ENCODE measurements at places on chromosomes 5 and 9.

DNA sequence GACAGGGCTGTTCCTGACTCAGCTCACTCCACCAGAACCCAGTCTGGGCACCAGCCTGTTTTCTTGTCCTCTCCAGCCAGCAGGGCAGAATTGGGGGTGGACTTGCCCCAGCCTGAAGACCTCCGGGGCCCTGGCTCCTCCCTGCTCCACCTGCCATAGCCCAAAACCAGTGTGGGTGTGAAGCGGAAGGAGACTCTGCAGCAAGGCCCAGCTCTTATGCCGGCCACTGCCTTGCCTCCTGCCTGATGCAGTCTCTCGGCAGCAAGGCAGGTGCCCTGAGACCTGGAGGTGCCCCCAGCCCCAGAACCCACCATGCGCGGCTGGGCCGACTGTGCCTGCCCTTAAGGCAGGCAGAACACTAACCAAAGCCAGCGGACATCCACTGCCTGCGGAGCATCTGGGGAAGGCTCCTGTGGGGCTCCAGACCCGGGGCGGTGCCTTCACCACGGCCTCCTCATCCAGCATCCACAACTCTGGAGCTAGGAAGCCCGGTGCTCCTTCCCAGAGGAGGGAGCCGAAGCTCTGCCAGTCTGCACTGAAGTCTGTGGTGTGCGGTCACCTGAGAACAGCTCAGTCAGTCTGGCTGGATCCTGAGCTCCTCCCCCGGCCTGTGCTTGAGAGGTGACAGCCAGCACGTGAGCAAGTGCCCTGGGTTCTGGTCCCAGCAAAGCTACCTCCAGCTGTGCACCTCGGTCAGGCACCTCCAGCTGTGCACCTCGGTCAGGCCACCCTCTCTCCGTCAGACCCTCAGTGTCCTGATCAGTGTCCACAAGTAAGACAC lies 116.7 kb downstream of the ADAMTS2 start:
- DNase-seq: no peak

GRCh38 chr5:73039082-73039481 lies 81.3 kb upstream of the TMEM171 start:
- DNase-seq: no peak

DNA sequence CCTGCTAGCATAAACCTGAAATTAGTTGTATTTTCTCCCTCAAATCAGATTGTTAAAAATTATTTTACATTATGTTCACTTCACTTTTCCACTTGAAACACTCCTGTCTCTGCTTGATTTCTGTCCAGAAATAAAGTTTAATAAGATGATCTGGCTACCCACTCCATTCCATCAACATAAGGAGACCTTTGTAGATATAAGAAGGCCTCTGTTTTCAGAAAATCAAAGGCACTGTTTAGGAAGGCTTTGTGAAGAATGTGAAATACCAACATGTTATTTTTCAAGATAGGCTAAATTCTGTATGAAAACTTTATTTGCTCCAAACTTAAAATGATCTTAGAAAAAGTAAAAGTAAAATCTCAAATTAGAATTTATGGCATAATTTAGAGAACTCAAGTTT lies 15.1 kb downstream of the RHOBTB3 start:
- no peak for DNase-seq

GRCh38 chr5:51371052-51371451 lies 12.2 kb upstream of the ISL1 start:
- DNase-seq: no peak

- DNase-seq: no peak
Measured at GRCh38 chr5:143472576-143472975, 69.1 kb upstream of the NR3C1 start.

DNA sequence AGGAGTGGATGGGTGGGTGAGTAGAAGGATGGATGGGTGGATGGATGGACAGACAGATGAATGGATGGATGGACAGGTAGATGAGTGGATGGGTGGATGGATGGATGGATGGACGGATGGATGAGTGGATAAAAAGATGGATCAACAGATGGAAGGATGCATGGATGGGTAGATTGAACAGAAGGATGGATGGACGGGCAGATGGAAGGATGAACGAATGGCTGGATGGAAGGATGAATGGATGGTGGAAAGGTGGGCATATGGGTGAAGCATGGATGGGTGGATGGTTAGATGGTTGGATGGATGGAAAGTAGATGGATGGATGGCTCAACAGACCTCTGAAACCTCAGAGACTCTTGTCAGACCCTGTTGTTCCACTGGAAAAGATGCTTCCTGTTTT lies 10.1 kb downstream of the FLT4 start:
- DNase-seq: no peak

DNA sequence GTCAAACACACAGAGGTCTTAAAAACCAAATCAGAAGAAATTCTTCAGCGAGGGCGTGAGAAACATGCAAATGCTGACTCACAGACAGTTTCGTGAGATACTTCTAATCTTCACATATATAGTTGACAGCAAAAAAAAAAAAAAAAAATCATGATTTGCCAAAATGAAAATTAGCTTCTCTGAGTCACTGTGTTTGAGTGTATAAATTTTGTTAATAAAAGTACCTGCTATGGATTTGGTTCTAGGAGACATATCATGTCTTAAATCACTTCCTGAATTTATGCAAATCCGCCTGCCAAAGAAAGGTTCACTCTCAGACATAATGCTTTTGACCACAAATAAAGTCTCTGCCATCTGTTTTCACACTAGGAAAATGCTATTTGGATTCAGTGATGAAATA lies 114.3 kb downstream of the SLC1A3 start:
- no peak for DNase-seq

DNA sequence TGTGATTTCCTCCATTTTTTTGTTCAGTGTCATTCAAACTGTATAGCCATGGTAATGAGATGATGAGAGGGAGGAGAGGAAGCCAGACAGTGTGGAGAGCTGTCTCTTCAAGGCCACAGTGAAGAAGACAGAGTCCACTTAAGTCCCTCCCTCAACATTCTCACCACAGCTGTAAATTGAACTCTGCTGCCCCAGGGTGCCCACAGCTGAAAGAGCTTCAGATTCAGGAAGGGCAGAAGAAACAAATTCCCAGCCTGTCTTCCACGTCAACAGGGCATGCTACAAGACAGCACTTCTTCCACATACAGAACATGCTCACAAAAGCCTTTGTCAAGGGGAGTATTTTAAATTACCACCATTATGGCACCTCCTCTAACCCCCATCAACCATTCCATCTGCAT lies 100.4 kb downstream of the KLHL3 start:
- no peak for DNase-seq

GRCh38 chr5:131266370-131267060 lies 2.7 kb downstream of the CDC42SE2 start:
- no peak for DNase-seq

DNA sequence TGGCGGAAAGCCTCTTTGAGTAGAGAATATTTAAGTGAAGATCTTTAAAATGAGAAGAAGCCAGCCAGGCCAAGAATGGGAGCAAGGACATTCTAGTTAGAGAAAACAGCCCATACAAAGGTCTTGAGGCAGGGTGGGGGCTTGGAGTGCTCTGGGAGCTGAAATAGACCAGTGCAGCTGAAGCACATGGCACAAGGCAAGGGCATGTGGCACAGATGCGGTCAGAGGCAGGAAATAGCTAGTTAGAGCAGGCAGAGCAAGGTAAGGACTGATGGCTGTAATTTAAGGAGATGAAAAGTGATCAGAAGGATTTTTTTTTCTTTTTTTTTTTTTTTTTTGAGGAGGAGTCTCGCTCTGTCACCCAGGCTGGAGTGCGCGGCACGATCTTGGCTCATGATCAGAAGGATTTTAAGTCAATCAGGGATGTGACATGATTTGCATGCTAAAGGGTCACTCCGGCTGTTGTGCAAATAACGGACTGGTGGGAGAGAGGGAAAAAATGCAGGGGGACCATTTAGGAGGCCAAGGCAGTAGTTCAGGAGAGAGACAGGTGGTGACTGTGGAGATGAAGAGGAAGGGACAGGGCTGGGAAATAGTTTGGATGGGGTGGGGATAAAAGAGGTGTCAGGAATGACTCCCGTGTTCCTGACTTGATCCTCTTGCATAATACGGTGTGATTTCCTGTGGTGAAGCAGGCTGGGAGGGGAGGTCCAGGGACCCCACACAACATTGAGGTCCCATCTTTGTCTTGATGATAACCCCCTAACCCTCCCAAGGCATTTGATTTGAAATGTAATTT lies 207.6 kb downstream of the HSPA4 start:
- DNase-seq: no peak

- no peak for DNase-seq
Measured at GRCh38 chr5:175317872-175318271, 126.1 kb downstream of the DRD1 start.

DNA sequence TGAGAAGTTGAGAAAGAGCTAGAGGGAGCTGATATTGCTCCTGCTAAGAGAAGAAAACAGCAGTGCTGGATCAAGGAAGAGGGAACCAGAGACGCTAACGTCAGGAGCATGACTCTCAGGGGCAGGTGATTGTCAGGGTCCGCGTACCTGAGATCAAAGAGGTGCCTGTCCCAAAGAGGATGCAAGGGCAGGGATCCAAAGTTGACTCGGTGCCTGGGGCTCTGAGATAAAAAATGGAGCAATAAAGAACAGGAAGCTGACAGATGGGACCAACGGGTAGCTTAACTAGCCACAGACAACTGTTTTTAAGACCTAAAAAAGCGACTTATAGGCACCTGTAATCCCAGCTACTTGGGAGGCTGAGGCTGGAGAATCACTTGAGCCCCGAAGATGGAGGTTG lies 517.8 kb downstream of the IRX1 start:
- no peak for DNase-seq

- no peak for DNase-seq
Measured at GRCh38 chr5:71586052-71586940, 844 bp upstream of the MCCC2 start.

GRCh38 chr5:68041293-68041692 lies 174.3 kb upstream of the PIK3R1 start:
- no peak for DNase-seq

GRCh38 chr5:125587631-125588030 lies 835.6 kb upstream of the GRAMD2B start:
- no peak for DNase-seq

- no peak for DNase-seq
Measured at GRCh38 chr5:32098291-32098690, 75.8 kb downstream of the GOLPH3 start.

- no peak for DNase-seq
Measured at GRCh38 chr5:68565427-68565826, 349.9 kb downstream of the PIK3R1 start.

DNA sequence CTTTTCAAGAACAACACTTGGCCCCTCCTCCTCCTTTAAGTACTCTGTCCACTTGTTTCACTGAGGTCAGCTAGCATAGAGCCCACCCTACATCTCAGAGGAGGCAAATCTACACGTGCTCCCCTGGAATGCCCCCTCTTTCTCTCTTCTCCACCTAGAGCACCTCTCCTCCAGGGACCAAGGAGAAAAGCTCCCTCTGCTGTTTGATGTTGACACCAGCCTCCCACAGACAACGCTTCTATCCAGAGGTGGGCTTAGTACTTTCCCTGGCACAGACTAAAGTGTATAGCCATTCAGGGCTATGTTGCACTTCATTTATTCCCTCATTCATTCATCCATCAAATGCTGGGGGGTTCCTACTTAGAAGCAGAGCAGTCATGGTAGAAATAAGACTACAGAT lies 68.2 kb upstream of the TAF1L start:
- no peak for DNase-seq

DNA sequence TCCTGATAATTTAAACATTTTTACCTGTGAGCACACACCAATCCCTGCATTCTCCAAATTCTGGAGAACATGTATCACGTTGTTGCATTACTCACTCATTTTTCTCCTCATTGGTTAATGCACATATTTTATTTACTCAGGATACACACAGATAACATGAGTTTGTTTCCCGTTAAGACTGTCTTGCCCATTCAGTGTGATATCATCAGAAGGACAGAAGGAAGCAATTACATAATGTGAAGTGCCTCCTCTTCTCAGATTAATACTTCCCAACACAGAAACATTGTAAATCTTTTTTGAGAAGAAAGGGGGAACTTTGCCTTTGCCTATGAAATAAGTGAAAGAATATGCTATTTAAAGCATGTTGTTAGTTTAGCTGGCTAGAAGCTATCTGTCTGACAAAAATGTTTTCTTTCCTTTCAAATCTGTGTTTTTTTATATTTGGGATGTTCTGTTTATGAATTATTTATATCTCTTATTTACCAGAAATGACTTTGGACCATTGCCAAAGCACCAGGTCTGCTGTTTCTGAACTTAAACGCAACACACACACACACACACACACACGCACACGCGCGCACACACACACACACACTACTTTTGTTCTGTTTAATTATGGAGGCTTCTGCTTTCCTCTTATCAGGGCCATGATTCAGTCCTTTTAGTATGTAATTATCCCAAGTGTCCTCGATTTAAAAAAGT lies 186.5 kb downstream of the CHSY3 start:
- no peak for DNase-seq

DNA sequence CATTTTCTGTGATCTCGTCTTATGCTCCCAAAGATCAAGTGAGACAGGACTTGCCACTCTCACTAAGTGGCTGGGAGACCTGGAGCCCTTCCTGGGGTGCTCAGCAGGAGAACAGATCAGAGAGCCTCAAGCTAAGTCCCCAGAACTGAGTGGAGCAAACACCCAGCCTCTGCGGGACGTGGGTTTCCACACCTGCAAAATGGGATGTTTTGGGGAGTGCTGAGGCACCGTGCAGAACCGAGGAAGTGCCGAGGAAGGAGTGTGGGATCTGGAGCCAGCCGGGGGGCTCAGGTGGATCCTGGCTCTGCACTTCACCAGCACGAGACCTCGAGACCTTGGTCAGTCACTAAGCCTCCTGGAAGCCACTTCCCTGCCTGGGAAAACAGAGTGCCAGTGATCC lies 166.0 kb downstream of the DAB2IP start:
- DNase-seq: no peak

DNA sequence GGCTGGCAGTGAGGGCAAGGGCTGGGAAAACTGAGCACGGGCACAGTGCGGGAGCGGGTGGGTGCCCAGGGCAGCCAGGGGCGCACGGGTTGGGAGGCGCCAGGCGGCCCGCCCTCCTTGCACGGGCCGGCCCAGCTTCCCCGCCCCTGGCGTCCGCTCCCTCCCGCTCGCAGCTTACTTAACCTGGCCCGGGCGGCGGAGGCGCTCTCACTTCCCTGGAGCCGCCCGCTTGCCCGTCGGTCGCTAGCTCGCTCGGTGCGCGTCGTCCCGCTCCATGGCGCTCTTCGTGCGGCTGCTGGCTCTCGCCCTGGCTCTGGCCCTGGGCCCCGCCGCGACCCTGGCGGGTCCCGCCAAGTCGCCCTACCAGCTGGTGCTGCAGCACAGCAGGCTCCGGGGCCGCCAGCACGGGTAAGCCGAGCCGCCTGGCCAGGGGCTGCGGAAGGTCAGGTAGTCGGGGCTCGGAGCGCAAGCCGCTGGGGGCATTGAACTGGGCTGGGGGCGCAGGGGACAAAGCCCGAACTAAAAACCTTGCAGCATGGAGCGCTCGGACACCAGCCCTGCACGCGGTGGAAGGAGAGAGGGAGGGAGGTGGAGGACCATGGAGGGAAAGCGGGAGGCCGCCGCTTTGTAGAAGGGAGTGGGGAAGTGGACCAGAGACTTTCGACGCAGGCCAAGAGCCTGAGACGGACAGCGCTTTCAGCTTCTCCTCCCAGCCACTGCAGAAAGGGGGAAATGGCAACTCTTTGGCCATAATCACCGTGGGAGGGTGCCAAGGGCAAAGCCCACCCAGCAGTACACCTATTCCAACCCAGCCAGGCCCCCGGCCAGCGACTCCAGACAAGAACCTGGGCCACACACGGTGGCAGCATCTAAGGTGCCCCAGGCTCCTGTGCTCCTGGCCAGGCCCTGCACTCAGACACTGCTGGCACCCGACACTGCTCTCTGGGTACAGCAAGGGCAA lies at the start of gene TGFBI:
Gene TGFBI, plus strand, starts transcription at position 207 of the 961 bp plus-strand sequence. Its CDS starts 68 bp downstream, at position 275.
- DNase-seq: no peak
